Osteocyte (in vitro differentiated cells): ENCODE measurements at places on chromosomes 6 and 20.

GRCh38 chr20:32603046-32603726 is 18.1 kb upstream of the NOL4L start:
- no peak for DNase-seq

GRCh38 chr6:156844089-156844488 is 66.9 kb downstream of the ARID1B start:
- DNase-seq: no peak

GRCh38 chr6:56746767-56747504 is 104.2 kb upstream of the DST start:
- DNase-seq: no peak

GRCh38 chr6:18019539-18020534 is 32.4 kb upstream of the KIF13A start:
- DNase-seq: no peak

GRCh38 chr6:159212028-159212427 is 42.8 kb downstream of the FNDC1 start:
- DNase-seq: no peak

GRCh38 chr20:5855939-5856338 is 94.4 kb downstream of the TRMT6 start:
- DNase-seq: no peak

DNA sequence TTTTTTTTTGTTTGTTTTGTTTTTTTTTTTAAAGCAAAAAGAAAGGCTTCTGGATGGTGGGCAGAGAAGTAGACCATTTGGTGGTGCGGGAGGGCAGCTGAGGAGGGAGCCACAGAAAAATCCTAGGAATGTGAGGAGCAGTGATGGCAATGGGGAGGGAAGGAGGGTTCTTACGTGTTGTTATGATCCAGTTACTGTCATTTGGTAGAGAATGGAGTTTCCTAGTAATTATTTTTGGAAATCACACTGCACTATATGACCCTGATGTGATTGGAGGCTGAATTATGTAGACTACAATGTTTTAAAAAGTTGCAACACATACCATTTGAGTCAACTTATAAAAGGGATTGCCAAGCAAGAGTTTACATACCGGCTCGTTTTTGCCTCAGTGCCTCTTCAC is 22.1 kb downstream of the ADGRF5 start:
- no peak for DNase-seq

DNA sequence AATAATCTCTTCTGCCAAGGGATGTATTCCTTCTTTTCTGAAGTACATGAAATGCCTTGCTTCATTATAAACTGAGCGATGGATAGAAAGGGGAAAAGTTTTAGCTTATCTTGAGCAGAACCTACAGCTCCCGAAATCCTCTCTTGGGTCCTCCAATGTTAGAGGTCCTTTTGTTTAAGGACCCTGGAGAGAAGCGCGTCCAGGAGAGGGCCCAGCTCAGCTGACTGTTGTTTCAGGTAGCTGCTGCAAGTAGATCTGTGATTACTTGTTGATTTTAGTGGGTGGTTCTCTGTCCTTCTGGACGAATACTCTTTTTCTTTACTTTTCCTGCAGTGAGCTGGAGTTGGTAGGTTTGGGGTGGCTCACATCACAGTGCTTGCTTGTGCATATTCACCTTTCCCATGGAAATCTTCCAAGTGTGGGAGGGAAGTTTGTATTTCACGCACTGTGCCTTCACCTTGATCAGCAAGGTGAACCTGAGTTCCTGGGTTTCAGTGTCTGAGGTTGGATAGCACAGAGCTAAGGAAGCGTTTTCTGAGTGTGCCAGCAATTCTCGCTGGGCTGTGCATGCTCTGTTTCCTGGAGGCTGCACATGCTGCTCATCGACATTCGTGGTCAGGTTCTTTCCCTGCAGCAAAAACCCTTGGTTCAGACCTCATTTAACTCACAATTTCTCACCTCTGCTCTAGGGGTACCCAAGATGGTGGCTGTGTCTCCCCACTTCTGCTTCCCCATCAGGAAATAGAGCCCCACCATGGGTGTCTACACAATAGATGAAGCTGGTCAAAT is 176.3 kb downstream of the JARID2 start:
- no peak for DNase-seq

DNA sequence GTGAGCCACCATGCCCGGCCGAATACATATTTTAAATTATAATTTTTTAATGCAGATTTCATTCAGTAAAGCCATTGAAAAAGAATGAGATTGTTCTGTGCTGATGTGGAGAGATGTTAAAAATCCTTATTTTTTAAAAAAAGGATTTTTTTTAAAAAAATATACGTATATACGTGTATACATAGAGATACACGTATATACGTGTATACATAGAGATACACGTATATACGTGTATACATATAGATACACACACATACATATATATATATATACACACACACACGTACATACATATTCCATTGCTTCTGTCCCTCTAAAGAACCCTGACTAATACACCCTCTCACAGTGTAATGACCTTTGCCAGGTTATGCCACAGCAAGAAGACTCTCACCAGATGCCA is 23.8 kb upstream of the TBC1D7 start:
- DNase-seq: no peak

DNA sequence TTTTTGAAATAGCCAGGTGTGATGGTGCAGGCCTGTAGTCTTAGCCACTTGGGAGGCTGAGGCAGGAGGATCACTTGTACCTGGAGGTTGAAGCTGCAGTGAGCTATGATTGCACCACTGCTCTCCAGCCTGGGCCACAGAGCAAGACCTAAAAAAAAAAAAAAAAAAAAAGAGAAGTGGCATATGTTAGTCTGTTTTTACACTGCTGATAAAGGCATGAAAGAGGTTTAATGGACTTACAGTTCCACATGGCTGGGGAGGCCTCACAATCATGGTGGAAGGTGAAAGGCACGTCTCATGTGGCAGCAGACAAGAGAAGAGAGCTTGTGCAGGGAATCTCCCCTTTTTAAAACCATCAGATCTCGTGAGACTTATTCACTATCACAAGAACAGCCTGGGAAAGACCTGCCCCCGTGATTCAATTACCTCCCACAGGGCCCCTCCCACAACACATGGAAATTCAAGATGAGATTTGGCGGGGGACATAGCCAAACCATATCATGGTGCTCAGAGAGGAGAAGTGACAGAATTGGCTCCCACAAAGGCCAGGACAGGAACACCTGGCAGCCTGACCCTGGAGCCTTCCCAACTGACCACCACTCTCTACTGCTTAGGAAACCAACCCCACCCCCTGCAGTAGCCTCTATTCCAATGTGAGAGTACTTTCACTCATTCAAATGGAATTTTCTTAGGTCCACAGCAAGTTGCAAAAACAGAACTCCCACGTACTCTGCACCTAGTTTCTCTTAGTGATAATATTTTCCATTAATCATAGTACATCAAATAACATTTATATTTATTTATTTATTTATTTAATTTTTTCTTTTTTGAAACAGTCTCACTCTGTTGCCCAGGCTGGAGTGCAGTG is 29.8 kb downstream of the ARHGAP40 start:
- DNase-seq: no peak
